ENCODE measurements at places on chromosomes 3 and 15. TPM values are rescaled to one million over a fixed set of nuclear protein-coding genes. Genes with fewer than 3 reads are reported as not detected.

The KNG1 gene
- not detected for total RNA-seq

DNA sequence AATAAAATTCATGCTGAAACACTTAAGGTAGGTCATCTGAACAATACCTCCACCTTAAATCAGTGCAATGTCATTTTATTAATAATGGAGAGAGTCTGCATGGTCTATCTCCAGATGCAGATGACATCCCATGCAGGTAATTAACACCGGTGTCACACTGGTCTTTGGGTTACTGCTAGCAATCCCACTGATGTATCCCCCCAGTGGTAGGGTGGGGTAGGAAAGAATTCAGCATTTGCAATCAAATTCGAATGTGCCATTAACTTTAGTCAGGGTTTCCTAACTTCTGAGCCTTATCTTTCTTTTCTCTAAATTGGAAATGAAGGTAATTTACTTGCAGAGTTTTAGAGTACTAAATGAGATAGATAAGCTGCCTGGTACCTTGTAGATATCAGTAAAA, 44.4 kb downstream of the KIF15 start:
- DNase-seq = no peak

The CASR gene
- total RNA-seq = not detected

The SLC9C1 gene
- total RNA-seq = not detected

DNA sequence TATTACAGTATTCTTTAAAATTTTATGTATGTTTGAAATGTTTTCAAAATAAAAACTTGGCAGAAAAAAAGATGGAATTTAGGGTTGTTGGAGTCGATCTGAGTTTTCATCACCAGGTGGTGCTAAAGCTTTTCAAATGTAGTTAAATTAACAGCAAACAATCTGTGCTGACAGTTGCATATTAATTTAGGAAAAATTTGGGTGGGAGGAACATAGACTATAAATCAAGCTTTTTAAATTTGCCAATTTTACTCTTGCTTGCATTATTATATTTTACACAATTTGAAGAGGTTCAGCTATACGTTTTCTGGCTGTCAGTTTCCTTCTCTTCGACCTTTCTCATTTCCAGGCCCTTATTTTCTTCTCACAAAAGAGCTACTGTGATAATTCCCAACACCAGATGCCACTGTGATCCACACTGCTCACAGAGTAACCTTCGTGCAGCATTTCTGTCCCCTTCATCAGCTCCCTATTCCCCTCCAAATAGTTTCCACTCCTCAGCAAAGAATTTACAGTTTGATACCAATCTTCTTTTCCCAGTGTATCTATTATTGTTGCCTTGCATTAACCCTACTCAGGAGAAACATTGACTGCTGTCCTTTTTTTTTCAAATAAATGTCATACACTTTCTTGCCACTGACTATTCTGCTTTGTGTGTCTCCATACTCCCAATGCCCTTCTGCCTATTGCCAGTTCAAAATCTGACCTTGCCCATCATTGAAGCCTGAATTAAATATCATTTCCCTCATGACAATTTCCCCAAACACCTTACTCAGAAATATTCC, 53.4 kb upstream of the EIF5A2 start:
- peak; percentile 24 for DNase-seq

GRCh38 chr3:11245276-11245675, 26.9 kb upstream of the ATG7 start:
- no peak for DNase-seq

- DNase-seq = no peak
Measured at GRCh38 chr15:64235552-64235951, 72.7 kb upstream of the PPIB start.

GRCh38 chr3:110773413-110773954, 298.1 kb upstream of the NECTIN3 start:
- no peak for DNase-seq

- DNase-seq = no peak
Measured at GRCh38 chr3:11711876-11712275, 68.2 kb upstream of the VGLL4 start.

The MYZAP gene
- total RNA-seq = not detected

DNA sequence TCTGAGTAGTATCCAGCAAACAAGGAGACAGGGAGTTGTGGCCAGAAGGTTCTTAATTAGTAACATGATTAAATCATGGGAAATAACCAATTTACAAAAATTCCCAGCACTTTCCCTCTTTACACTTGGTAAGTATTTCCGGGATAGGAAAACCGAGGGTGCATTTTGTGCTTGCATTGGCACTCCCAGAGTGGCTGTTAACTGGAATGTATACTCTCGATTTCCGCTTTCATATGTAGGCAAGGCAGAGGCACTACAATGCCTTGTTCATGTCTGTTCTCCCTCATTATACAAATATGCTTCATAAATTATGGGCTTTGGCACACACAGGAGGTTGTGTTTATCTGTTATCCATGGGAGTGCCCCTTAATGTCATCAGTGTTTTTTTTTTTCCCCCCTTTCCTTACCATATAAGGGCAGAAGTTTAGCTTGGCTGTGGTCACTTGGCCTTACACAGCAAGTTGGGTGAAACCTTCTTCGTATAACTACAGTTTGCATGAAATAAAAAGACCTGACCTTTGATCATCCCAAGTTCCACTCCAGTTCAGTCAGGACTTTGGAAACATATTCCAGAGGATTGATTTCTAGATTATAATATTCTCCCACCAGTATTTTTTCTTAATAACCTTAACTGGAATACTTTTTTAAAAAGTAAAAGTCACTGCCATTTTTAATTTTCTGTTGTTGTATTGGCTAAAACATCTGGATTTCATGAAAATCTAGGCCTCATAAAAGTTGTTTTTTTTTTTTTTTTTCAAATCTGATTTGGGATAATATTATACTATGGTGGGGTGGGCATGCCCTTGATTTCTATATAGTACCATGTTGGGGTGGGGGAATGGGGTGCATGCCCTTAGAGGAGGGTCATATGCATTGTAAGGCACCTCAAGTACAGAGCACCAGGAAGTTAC, 8.9 kb downstream of the TPM1 start:
- no peak for DNase-seq

DNA sequence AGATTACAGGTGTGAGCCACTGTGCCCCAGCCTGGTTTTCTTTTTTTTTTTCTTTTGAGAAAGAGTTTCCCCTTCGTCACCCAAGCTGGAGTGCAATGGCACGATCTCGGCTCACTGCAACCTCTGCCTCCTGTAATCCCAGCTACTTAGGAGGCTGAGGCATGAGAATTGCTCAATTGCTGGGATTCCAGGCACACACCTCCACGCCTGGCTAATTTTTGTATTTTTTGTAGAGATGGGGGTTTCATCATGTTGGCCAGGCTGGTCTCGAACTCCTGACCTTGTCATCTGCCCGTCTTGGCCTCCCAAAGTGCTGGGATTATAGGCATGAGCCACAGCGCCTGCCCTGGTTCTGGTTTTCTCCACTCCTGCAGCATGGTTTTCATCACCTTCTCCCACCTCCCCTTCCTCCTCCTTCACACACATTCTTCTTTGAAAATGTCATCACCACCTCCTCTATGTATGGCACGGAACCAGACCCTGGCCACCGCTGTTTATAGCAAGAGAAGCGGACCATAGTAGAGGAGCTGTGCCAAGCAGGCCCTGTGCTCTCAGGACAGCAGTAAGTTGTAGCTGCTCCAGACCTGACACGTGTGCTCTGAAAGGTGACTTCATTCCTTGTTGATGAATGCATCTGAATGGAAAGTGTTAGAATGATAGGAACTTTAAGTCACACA, 14.6 kb upstream of the AHSG start:
- DNase-seq = no peak

DNA sequence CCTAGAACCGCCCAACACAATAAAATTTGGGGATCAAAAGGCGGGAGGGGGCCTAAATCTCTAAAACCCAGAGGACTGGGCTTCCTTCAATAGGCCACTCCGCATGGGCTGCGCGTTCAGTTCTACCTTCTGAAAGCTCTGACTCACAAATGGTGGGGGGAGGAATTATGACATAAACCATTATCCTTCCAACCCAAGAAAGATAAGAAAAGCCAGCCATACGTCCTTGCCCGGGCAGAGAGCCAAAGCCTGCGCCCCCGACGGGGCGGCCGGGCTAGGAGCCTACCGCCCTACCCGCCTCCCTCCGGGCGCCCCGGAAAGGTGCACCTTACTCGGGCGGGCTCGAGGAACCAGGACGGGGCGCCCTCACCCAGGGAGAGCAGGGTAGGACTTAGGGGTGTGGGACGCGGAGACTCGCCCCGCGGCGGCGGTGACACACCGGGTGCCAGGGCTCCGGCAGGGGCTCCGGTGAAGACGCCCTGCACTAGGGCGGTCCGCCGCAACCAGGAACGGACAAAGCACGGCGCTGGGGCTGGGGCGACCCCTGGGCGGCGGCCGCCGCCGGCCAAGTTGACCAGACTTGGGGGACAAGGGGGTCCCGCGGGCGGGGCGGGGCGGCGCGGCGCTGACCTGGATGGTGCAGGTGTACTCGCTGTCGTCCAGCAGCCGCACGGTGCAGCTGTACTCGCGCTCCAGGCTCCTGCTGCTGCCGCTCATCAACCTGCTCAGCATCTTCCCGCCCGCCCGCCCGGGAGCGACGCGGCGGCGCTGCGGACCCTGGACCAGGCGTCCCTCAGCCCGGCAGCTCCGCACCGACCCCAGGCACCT, 534 bp downstream of the FRMD5 start:
- no peak for DNase-seq

GRCh38 chr3:135927155-135927554, 38.4 kb upstream of the PPP2R3A start:
- no peak for DNase-seq

The SOX14 gene
- not detected for total RNA-seq

- peak; percentile 25 for DNase-seq
Measured at GRCh38 chr15:50675535-50676144, 11.0 kb downstream of the TRPM7 start.

DNA sequence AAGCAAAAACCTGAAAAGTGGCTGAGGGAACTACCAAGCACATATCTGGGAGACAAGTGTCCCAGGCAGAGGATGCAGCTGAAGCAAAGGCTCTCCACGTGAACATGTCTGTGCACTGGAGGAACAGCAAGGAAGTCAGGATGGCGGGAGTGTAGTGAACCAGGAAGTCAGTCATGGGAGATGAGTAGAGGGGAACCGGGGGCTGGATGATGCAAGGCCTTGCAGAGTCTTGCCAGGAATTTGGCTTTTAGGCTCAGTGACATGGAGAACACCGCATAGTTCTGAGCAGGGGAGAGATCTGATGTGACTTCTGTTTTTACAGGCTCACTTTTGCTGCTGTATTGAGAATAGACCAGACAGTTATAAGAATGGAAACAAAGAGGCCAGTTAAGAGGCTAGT, 19.0 kb downstream of the C2CD4A start:
- no peak for DNase-seq

The RAB6B gene
- total RNA-seq = not detected

DNA sequence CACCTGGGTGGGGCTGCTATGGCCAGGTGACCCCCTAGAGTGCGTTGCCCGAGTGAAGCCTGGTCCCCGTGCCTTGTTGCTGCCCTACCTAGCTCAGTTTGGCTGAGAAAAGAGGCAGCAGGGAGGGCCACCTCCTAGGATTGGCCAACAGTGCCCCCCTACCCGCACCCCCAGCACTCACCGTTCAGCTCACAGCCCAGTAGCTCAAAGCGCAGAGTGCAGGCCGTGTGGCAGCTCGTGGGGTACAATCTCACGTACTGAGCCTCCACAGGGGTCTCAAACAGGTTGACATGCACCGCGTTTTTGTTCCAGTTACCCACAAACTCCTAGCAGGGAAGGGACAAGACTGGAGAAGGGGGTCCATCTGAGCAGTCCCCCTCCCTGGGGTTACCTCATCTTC, 7.6 kb downstream of the MFGE8 start:
- DNase-seq = no peak

DNA sequence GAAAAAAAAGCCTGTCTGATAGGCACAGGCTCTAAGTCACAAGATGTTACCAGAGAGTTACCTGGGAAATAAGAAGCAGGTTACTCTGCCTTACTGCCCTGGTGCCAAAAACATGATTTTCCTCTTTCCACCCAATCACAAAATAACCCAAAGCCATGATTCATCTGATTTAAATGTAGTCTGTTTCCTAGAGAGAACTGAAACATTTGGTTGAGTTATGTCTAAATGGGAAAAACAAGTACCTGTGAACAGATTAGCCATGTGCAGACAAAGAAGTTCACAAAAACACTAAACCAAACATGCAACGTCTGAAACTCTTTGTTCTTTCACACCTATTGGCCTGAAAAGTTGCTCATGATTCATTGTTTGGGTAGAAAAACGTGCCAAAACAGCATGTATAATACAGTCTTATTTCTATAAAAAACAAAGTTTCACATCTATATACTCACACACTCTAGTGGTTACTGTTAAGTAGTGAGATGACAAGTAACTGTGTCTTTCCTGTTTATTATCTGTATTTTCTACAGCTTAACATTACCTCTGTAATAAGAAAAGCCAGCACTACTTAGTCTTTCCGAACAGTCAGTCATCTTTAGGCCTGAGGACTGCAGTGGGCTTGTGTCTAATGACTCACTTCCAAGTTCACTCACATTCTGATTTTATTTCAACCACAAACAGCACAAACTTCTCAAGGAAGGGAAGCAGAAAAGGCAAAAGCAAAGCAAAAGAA, 30.2 kb downstream of the FAM174B start:
- DNase-seq = no peak

The RTP3 gene
- total RNA-seq = 0.37 TPM

- no peak for DNase-seq
Measured at GRCh38 chr3:114392831-114393230, 99.0 kb downstream of the TIGIT start.

GRCh38 chr3:64913515-64913914, 225.7 kb upstream of the ADAMTS9 start:
- no peak for DNase-seq

- DNase-seq = no peak
Measured at GRCh38 chr3:148948913-148949657, 42.3 kb upstream of the GYG1 start.

The GRM7 gene
- total RNA-seq = not detected

The LSAMP gene
- 0.76 TPM for total RNA-seq

- no peak for DNase-seq
Measured at GRCh38 chr3:151107701-151108100, 22.2 kb downstream of the MED12L start.

The ECE2 gene
- not detected for total RNA-seq

DNA sequence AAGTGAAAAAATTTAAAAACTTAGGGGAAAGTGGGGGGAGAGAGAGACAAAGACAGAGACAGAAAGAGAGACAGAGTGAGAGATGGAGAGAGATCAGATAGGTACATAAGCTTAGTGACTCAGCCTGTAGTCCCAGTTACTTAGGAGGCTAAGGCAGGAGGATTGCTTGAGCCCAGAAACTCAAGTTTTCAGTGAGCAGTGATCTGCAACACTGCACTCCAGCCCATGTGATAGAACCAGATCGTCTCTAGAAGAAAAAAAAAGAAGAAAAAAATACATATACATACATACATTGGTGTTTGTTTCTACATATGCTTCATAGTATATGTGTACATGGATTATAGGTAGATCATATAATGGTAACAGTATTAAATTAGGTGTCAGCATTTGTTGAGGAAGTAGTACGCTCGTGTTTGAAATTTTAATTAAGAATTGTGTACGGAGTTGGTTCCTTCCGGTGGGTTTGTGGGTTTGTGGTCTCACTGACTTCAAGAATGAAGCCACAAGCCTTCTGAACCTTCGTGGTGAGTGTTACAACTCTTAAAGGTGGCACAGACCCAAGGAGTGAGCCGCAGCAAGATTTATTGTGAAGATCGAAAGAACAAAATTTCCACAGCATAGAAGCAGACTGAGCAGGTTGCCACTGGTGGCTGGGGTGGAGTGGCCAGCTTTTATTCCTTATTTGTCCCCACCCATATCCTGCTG, 38.3 kb upstream of the SNRPN start:
- DNase-seq = no peak

GRCh38 chr3:128145279-128145678, 8.0 kb upstream of the EEFSEC start:
- DNase-seq = no peak

GRCh38 chr3:143806038-143806437, 42.2 kb downstream of the SLC9A9 start:
- no peak for DNase-seq

The ZPLD1 gene
- total RNA-seq = not detected

Data from OCI-LY7 (cell line).